ENCODE measurements at places on chromosomes 13 and 19.
A peak's percentile ranks its signal among the peaks of the same experiment; 100 is the strongest.

GRCh38 chr13:43737392-43737923 is 49.3 kb downstream of the ENOX1 start:
- DNase-seq: no peak

- DNase-seq: peak; percentile 36
Observed at GRCh38 chr13:44197791-44198770, 175.5 kb upstream of the SERP2 start.

DNA sequence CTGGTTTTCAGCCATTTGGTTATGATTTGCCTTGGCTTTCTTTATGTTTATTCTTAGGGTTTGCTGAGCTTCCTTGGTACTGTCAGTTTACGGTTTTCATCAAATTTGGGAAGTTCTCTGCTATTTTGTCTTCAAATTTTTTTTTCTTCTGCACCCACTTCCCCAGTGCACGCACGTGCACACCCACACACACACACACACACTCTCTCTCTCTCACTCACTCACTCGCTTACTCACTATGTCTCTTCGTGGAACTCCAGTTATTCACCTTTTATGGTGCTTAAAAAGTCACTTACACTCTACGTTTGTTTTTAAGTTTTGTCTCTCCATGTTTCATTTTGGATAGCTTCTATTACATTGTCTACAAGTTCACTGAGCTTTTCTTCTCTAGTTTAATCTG is 7.1 kb downstream of the AKAP11 start:
- DNase-seq: no peak

DNA sequence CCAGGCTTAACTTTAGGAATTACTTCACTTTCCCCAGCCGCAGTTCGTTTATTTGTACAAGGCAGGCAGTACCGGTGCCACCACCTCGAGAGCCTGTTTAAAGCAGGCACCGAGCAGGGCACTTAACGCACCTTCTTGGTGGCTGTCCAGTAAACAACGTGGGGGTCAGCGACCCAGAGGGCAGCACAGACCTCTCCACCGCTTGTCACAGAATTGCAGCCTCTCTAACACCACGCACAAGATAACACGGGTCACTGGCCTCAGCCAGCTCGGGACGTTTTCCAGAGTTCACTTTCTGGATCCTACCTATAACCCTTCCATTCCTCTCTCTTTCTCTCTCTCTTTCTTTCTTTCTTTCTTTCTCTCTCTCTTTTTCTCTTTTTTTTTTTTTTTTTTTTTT is 16.8 kb upstream of the ELAVL1 start:
- DNase-seq: no peak

- DNase-seq: peak; percentile 3
Observed at GRCh38 chr13:76036176-76036575, 400.0 kb downstream of the LMO7 start.
